ENCODE measurements at places on chromosomes 12 and 14.

- no peak for DNase-seq
Measured at GRCh38 chr12:132071040-132071810, 72.9 kb downstream of the DDX51 start.

DNA sequence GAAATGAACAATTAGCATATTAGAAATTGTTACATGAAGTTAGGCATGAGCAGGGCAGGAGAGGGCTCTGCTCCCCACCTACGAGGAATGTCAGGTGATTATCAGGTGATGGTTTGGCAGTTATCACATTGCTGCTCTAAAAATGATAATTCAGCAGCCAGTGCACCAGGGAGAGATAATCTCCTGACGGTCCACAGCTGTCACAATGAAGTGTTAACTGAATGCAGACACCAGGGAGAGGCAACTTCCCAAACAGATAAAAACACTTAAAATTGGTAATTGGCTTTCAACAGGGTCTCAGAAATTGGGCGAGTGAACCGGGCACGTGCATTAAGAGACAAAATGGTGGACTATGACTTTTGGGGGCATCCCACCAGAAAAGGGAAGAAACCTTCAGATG is 176.0 kb downstream of the GRIP1 start:
- no peak for DNase-seq

- no peak for DNase-seq
Measured at GRCh38 chr12:68342966-68343365, 10.8 kb upstream of the MDM1 start.

DNA sequence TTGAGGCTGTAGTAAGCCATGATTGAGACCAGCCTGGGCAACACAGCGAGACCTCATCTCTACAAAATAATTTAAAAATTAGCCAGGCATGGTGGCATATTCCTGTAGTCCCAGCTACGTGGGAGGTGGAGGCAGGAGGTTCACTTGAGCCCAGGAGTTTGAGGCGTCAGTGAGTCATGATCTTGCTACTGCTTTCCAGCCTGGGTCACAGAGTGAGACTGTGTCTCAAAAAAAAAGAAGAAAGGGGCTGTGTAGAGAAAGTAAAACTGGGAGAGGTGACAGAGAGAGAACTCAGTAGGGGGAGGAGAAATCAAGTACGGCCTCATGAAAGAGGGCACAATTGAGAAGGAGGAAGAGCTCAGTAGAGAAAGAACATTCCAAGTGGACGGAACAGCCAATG is 12.4 kb downstream of the TECPR2 start:
- DNase-seq = no peak

- DNase-seq = no peak
Measured at GRCh38 chr14:50524060-50524459, 8.3 kb downstream of the MAP4K5 start.

DNA sequence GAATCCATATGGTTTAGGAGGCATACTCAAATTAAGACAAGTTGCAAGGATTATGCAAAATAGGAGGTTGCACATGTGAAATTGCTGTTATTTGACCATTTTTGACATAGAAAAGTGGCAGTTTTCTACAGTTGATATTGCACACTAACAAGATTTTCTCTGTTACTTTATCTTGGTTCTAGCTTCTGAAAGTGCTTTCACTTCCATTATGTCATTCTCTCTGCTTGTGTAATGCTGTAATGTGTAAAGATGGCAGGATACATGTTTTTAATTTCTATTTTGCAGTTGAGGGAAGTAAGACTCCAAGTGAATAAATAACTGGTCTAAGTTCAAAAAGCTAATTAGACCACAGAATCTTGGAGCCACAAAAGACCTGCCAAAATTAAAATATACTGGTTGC is 60.6 kb downstream of the MYRFL start:
- DNase-seq = no peak

- no peak for DNase-seq
Measured at GRCh38 chr12:12641650-12642049, 30.0 kb downstream of the CREBL2 start.

DNA sequence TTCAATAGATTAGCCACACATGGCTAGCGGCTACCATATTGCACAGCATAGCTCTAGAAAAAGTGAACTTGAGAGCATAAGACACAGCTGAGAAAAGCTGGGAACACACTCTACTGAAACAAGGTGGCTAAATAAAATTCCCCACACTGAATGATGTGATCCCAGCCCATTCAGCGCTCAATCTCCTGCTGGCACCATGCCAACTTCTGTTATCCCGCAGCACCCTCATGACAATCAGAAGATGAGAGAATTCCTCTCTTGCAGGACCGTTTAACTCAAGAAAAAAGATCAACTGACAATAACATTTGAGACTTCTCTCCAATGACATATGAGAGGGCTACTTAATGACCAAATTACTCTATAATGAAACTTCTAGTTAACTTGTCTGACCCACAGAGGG is 115.4 kb downstream of the ADAMTS20 start:
- no peak for DNase-seq

DNA sequence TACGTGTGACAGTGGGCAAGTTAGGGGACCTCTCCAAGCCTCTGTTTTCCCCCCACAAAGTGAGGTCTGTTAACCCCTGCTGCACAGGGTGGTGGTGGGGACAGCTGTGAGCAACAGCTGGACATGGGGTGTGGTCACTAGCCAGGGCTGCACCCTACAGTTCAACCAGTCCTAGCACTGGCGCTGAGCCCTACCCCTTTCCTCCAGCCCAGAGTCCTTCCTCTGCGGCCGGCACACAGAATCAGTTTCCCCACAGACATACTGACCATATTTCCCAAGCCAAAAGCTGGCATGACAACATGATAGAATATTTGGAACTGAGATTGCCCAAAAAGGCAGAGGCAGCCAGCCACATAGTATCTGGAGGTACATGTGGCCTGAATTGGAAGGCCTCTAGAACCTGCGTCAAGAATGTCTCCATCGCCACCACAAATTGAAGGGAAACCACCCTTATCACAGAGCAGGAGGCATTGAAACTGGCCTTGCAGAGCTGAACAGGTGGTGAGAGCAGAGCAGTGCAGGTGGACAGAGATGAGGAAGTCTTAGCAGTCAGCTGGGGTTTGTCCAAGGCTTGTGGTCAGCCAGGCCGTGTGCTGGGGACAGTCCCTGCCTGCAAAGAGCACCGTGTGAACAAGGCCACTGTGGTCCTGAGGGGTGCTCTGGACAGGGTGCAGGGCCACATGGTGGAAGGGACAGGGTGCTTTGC is 21.2 kb downstream of the DEGS2 start:
- DNase-seq = no peak

DNA sequence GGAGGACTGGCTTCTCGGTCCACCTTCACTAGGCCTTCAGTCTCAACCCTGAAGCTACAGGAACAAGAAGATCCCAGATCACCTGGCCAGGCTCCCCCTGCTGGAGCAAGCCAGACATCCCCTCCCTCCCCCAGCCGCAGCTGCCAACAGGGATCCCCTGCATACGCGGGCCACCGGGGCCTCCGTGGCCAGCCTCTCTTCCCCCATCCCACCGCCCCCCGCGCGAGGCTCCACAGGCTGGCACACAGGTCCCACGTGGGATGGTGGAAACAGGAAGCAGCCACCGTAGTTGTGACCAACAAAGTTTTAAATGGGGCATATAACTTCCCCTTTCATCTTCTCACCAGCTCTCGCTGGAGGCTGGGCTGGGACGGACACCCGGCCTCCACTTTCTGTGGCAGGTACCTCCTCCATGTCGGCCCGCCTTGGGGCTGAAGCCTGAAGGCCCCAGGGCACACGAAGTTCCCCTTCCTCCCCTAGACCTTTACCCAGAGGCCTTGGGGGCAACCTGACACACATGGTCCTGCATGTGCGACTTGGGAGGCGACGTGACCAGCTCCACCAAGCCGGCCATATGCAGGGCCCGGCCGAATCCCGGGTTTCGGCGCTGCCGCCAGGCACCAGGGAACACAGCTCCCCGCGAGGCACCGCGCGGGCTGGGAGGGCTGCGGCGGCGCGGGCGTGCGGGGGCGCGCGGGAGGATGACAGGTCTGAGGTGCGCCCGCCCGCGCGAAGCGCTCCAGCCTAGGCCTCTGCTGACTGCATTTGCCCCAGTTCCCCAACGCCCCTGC is 44.4 kb upstream of the PNMA1 start:
- peak; percentile 75 for DNase-seq

- DNase-seq = no peak
Measured at GRCh38 chr14:103100281-103101121, 6.0 kb downstream of the EXOC3L4 start.

DNA sequence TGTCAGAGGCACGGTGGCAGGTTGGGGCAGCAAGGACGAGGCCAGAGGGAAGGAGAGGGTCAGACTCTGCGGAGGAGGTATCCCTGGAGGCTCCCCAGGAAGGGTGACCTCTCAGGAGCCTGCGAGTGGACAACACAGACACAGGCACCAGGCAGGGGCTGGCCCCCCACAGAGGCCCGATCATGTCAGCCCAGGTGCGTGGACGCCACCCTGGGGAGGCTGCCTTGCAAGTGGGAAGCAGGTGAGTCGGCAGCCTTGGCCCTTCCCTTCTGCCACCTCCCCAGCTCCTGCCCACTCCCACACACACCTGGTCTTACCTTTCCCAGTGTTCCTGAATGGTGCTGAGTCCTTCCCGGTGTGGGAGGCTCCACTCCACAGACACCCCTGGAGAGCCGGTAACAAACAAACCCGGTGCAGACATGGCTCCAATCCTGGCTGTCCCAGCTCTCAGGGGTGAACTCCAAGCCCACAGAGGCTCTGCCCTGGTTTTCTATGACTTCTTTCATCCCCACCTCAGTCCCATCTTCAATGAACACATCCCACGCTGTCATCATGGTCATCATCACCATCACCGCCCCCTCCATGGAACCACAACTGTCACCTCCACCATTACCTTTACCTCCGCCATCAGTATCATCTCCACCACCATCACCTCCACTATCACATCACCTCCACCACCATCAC is 5.2 kb downstream of the ZBTB42 start:
- DNase-seq = no peak

DNA sequence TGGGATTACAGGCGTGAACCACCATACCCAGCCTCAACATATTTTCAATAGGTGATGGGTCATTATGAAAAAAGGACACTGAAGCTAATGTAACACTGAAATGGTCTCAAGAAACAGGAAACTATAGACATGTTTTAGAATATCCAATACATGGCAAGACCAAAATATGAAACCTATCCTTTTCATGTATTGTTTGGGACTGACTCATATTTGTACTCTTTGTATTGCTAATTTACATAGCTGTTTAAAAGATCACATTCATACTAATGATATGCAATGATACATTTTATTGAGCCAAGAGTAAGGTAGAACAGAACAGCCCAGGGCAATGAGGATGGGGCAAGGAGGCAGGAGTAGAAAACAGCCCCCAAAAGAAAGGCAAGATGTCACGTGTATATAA is 32.6 kb downstream of the RESF1 start:
- DNase-seq = no peak

DNA sequence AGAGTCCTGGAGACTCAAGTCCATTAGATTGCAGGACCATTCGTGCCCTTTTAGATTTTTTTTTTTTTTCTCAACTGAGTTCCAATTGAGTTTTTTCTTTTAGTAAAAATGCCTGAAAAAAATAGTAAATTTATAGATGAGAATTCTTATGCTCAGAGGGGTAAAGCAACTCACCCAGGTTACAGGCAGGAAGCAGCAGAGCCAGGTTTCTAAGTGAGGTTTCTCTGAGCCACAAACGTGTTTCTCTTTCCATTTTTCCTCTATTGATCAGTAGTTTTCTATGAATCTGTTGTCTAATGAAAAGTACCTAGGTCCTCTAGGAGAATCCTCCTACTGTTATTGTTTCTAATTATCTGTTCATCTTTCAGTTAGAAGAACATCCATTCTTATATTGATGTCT is 66.4 kb upstream of the C12orf71 start:
- DNase-seq = no peak

- peak; percentile 49 for DNase-seq
Measured at GRCh38 chr12:8038659-8039114, 6.2 kb downstream of the FOXJ2 start.

- DNase-seq = no peak
Measured at GRCh38 chr12:129607756-129608155, 296.1 kb downstream of the TMEM132D start.

- no peak for DNase-seq
Measured at GRCh38 chr12:26401874-26402273, 206.5 kb downstream of the SSPN start.

DNA sequence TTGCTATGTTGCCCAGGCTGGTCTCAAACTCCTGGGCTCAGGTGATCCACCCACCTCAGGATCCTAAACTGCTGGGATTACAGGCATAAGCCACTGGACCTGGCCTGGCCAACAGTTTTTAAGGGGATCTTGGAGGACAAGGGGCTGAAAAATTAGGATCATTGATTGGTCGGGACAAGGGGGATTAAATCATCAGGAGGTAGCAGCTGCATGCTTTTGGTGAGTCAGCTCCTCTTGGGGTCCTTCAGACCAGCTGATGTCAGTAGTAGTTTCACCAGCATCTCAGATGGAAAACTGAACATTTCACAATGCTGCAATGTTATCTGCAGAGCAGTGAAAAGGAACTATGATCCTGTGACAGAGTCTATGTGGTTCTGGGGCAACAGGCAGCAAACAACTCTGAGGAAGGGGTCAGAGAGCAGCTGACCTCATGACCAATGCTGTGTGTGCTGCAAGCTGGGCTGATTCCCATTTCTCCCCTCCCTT is 6.3 kb downstream of the LRRC74A start:
- DNase-seq = no peak

DNA sequence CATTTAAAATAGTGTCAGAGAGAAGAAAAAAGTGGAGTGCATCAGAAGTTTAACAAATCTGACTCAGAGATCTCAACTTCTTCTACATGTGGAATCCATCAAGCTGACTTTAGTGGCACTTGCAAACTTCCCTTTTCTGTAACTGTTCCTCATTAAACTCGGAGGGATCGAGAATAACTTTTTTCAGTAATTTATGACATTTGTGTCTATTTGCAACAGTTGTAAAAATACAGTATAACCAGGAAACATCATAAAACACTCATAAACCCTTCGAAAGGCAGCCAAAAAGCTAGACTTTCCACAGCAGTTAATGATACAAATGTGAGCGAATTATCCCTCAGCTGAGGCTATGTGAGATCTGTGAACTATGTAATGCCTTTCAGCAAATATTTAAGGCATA is 1936.8 kb upstream of the SEL1L start:
- no peak for DNase-seq

Measured in SK-N-DZ (cell line).